Activated naive CD8-positive, alpha-beta T cell treated with anti-CD3 and anti-CD28 coated beads for 36 hours (primary cell): ENCODE measurements at places on chromosomes 2 and 18.

DNA sequence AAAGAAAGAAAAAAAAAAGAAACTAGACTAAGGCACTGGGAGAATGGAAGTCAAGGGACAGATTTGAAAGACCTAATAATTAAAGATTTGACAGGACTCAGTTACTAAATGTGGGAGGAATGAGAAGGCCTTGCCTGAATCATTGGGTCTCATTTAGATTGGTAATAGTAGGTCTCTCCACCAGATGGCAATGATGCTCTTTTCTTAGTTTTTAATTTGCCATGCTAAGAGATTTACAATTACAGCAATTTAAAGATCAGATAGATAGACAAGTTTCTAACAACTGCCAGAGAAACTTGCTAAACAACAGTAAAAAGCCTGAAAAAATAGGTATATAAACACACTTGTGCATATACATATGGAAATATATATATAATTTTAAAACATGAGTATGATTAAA lies 153.0 kb downstream of the TMEM247 start:
- H3K36me3 ChIP-seq, result peaks cover 2% of the 10 kb centered on the region
- H3K4me3 ChIP-seq, result no peak overlapping the region
- DNase-seq, result no peak
- no peak overlapping the region for H3K27ac ChIP-seq
- H3K27me3 ChIP-seq, result no peaks in the 10 kb centered on the region

DNA sequence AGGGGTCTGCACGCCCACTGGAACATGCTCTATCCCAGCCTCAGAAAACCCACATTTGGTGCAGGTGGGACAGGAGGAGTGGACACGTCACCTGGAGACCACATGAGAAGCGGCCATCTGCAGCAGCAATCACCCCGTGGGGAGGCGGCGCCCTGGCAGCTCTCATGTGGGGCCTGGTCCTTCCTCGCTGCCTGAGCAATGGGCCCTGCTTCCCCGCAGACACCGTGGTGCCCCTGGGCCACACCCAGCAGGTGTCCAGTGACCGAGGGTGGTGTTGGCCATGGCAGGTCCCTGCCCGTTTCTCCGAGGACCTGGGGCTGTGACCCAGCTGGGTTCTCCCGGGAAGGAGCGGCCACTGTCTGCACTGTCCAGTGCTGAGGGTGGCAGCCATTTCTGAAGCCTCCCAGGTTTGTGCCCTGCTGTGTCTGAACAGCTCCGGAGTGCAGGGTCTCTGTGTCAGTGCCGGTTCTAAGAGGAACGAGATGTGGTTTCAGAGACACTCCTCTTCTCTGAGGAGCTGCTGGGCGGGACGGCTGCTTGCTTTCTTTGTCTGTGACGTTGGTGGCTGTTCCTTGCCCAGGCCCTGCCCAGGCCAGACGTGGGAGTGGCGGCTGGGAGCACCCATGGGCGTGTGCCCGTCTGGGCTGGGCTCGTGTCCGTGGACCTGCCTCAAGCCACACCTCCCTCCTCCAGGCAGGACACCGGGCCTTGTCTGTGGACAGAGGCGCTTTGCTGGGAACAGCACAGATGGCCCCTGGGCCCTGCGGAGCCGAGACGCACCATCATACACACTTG lies 44.8 kb downstream of the NFATC1 start:
- H3K4me3 ChIP-seq, result no peak overlapping the region
- H3K4me1 ChIP-seq, result peaks cover 27% of the 10 kb centered on the region
- no peak for DNase-seq
- H3K27me3 ChIP-seq, result no peaks in the 10 kb centered on the region

DNA sequence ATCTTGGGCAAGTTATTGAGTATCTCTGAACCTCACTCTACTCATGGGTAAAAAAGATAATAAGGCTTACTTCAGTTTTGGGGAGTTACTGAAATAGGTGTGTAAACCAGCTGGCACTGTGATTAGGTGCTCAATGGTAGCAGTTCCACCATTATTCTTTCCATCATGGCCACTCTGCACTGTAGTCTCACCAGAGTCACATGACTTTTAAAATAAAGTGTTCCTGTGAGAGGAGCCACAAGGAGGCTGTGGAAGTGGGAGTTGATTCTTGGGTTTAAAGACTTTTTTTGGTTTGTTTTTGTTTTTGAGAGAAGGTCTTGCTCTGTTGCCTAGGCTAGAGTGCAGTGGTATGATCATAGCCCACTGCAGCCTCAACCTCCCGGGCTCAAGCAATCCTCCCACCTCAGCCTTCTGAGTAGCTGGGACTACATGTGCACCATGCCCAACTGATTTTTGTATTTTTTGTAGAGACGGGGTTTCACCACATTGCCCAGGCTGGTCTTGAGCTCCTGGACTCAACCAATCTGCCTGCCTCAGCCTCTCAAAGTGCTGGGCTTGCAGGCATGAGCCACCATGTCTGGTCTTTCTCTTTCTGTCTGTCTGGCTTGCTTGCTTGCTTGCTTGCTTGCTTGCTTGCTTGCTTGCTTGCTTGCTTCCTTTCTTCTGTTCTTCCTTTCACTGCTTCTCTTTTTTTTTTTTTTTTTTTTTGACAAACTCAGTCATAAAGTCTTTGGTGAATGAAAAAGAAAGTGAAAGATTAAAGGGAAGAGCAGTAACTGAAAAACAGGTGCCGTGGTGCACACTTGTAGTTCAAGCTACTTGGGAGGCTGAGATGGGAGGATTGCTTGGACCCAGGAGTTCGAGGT lies 21.2 kb upstream of the ACVR1 start:
- no peaks in the 10 kb centered on the region for H3K27me3 ChIP-seq
- peaks cover 71% of the 10 kb centered on the region for H3K4me1 ChIP-seq
- H3K36me3 ChIP-seq, result peaks cover 8% of the 10 kb centered on the region
- peak; percentile 34 for DNase-seq
- peak overlapping the region; percentile 82 for H3K4me3 ChIP-seq
- peak overlapping the region; percentile 97 for H3K27ac ChIP-seq

DNA sequence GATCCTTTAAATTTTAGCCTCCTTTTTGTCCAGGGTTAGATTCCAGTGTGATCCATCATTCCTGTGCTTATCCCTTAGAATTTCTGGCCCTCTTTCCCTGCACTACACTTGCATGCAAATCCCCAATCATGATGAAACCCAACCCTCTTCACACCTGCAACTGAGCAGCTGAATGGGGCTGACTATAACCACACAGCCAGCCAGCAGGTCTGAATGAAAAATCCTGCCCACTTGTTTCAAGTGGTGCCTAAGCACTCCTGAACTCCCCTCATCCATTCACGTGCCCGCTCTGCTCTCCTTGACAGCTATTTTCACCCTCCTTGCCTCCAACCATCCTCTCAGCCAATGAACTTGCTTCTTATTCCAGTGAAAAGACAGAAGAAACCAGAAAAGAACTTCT lies 80.5 kb upstream of the AFF3 start:
- no peak overlapping the region for H3K27ac ChIP-seq
- H3K4me1 ChIP-seq, result no peaks in the 10 kb centered on the region
- H3K36me3 ChIP-seq, result no peaks in the 10 kb centered on the region
- H3K4me3 ChIP-seq, result no peak overlapping the region

DNA sequence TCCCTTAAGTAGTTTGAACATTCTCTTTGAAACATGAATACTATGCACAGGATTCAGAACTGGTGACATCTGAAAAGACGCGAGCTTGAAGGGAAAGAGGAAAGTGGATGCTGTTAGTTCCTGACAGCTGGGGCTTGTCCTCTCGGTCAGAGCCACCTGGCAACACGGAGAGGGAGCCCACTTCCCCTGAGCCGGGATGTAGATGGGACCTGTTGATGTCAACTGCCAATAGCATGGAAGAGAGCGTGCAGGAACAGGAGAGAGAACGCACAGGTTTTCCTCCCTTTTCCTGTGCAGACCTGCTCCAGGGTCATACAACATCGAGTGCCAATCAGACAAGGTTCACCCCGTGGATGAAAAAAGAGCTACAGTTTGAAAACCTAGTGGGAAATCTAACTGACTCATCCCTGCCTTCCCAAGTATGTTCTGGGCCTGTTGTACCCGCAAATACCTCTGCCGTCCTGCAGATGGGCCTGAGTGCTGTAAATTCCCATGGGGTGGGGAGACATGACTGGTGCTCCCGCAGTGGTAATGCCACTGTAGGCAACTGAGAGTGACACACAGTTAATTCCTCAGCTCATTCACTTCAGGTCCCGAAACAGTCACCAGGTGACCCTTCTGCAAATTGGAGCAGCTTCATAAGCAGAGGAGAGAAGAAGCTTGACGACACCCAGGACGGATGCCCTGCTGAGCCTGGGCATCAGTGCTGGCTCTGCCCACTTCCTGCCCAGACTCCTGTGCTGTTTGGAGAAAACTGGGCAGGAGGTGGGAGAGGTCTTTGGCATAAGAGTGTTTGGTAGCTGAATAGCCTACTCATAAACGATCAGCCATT lies 13.9 kb upstream of the MBP start:
- H3K36me3 ChIP-seq, result no peaks in the 10 kb centered on the region
- H3K4me1 ChIP-seq, result peaks cover 28% of the 10 kb centered on the region
- no peak overlapping the region for H3K4me3 ChIP-seq
- no peaks in the 10 kb centered on the region for H3K27me3 ChIP-seq
- peak overlapping the region; percentile 20 for H3K27ac ChIP-seq
- DNase-seq, result no peak

- no peak for DNase-seq
- H3K27me3 ChIP-seq, result peaks cover 4% of the 10 kb centered on the region
- H3K27ac ChIP-seq, result no peak overlapping the region
- H3K4me1 ChIP-seq, result no peaks in the 10 kb centered on the region
- no peaks in the 10 kb centered on the region for H3K36me3 ChIP-seq
These were observed 193.3 kb downstream of the RNF152 start for GRCh38 chr18:61699397-61700110.

GRCh38 chr2:127807678-127808353 lies 3.2 kb downstream of the WDR33 start:
- peak overlapping the region; percentile 65 for H3K4me3 ChIP-seq
- H3K27me3 ChIP-seq, result peaks cover 3% of the 10 kb centered on the region
- peaks cover 38% of the 10 kb centered on the region for H3K36me3 ChIP-seq
- H3K27ac ChIP-seq, result peak overlapping the region; percentile 35
